ENCODE measurements at places on chromosomes 2 and 18.
A peak's percentile ranks its signal among the peaks of the same experiment; 100 is the strongest.

DNA sequence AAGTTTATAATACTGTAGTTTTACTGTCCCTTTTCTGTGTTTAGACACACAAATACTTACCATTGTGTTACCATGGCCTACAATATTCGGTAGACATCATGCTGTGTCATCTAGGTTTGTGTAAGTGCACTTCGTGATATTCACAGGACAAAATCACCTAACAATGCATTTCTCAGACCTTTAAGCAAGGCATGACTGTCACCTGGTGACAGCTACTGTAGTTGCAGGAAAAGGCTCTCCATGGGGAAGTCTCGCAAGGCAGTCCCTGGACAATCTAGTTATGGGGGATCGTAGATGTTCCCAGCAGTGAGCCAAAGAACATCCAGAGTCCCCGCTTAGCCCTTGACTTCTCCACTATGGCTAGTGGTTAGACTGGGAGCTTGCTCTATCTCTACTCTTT is 73.1 kb downstream of the EIF2AK3 start:
- DNase-seq, result no peak

GRCh38 chr2:241010531-241011295 is 12.3 kb downstream of the SNED1 start:
- DNase-seq, result no peak

- DNase-seq, result no peak
Observed at GRCh38 chr2:6794448-6794847, 71.3 kb downstream of the CMPK2 start.

- DNase-seq, result peak; percentile 58
Observed at GRCh38 chr2:130727286-130727924, 1.5 kb upstream of the GPR148 start.

GRCh38 chr2:136116151-136116812 is 1.7 kb downstream of the CXCR4 start:
- DNase-seq, result peak; percentile 87

DNA sequence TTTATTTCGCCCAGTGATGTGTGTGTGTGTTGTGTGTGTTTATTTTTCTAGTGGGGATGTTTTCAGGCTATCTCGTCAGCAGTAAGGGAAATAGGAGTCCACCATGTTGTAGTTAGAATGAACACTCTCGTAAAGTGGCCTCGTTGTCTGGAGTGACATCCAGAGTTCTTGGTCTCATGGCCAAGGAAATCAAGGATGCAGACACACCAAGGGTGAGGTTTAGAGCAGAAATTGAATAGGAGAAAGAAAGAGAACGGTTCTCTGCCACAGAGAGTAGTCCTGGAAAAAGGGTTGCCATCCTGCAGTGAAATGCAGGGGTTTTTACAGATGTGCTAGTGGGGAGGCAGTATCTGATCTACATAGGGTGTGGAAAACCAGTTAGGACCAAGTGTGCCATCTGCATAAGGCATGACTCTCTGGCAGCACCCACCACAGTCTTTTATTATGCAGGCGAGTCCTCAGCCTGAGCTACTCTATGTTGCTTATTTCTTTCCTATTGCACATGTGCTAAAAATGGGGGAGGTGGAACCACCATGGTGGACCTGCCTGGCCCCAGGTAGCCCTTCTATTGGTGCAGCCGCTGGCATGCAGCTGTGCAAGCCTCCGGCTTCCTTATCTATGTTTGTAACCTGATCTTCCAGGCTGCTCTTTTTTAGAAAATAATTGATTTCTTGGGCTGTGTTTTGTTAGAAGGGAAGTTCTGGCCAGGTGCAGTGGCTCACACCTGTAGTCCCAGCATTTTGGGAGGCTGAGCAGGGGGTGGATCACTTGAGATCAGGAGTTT is 23.2 kb downstream of the RALB start:
- no peak for DNase-seq

GRCh38 chr18:12742453-12742852 is 39.6 kb downstream of the PSMG2 start:
- DNase-seq, result no peak

- DNase-seq, result no peak
Observed at GRCh38 chr2:29706171-29706720, 215.1 kb downstream of the ALK start.

GRCh38 chr2:106638580-106638979 is 151.4 kb downstream of the CD8B2 start:
- no peak for DNase-seq

DNA sequence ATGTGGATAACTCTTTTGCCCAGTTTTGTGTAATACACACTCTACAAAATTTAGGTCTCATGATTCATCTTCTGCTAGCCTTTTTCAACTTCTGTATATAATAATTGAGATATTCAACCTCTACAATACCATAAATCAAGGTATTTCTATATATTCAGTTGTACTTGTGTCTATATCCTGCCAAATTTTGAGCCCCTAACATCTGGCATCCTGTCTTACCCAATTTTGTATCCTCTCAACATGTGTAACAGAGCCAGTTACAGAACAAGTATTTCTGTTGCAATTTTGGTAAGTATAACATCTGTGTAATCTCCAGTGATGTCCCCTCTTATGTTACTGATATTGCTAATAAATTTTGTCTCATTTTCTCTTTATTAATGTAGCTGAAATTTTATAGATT is 145.8 kb downstream of the TRIB2 start:
- DNase-seq, result no peak

GRCh38 chr2:136116813-136117390 is 1.0 kb downstream of the CXCR4 start:
- DNase-seq, result peak; percentile 46

DNA sequence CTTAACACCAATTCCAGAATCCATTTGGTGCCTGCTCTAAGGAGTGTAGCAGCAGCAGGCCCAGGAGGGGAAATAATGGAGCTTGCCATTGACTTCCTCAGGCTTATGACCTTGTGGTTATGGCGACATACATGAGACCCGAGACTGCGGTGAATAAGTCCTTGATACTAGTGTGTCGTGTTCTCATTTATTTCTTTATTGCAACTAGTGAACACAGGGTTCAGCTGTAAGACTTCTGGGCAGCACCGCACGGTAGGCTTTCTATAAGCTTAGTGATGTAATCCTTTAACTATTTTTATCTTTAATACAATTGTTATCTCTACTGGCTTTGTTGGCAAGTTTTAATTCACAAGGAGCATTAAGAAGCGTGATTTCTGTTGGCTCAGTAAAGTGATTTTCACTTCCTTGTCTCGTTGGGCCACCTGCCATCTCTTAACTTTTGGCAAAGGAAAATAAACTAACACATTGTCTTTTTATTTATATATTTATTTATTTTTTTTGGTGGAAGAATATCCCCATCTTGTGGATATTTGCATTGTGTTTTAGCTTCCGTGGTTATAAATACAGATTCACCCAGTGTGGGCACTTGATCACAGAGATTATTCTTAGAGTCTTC is 139.8 kb downstream of the LTBP1 start:
- no peak for DNase-seq

- DNase-seq, result no peak
Observed at GRCh38 chr2:138035608-138036217, 71.4 kb downstream of the HNMT start.

DNA sequence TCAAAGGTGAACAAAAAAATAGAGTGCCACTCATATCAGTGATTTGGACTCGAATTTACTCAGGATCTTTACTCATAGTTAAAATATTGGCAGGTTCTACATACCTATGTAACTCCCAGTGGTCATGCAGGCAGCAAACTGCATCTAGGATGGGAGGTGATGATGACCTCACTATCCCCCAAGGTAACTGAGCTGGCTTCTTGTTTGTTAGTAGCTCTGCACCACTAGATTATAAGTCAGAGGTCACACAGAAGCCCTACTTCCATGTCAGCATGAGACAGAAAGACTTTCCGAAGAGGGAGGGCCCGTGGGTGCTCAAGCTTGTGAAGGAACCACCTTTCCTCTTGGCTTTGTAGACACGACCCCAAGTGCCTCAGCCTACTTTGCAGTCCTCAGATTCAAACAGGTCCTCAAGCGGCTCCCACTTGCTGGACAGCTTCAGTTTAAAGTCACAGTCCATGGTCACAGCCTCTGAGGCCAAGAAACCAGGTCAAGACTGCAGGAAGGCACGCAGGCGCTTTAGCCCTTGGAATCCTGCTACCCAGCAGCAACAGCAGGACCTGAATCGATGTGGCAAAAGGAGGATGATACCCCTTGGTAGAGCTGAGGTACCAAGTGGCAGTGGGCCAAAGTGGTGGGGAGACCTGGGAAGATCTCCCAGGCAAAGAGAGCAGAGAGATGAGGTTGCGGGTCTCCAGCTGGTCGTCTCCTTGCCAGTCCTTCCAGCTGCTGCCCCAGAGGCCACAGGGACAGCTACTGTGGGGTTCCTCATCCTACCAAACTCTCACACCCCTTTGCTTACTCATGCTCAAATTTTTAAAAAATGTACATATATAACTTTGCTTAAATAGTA is 4.3 kb downstream of the NTSR2 start:
- no peak for DNase-seq

GRCh38 chr2:162261032-162261945 is 18.0 kb upstream of the FAP start:
- no peak for DNase-seq

- DNase-seq, result no peak
Observed at GRCh38 chr2:189441709-189442074, 418 bp downstream of the WDR75 start.

GRCh38 chr2:86020984-86021383 is 84.7 kb downstream of the POLR1A start:
- DNase-seq, result no peak

DNA sequence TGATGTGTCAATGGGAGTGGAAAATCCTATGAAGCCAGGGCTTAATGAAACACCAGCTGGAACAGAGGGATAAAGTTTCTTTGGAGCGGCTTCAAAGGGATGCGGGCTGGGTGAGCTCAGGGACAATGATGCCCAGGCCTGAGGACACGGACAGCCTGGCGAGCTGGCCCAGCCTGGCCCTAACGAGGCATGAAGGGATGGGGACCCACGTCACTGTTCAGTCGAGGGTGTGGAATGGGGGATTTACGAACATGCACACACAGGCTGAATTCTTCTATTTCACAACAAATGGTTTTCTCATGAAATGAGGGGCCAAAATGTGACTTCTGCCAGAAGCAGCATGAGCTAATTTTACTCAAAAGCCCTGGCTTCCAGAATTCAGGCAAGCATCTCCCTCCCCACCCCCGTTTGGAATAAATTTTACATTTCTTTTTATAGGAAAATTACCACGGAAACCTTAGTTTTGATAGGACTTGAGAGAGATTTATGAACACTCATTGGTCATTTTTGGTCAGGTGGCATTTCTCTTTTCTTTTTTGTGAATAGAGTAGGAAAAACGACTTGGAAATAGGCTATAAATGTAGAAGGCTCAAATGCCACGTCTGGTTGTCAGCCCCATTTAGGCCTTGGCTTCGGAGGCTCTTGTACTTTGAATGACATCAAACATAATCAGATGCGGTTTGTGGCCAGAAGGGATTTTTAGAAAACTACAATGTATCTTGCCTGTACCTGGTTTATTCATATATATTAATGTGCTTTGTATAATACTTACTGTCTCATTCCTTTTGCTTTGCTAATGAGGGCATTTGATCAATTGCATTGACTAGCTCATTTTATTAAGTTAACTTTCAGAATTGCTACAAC is 893.8 kb upstream of the CELF4 start:
- no peak for DNase-seq

DNA sequence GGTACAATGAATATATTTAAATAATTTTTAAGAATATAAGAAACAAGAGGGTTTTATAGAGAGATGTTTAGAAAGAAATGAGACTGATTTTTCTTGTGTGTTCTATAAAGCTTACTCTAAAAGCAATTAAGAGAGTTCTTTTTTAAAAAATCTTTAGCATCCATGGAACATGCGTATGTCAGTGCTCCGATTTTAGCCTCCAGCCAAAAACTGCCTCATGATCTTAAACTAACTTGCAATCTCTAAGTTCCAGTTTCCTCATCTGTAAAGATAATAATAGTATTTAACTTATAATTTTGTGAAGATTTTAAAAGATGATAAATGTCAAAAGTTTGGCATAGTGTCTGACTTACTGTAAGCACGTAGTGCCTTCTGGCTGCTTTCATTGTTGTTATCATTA is 448.7 kb downstream of the EPHA4 start:
- no peak for DNase-seq
